Jurkat, Clone E6-1 (cell line): ENCODE measurements at places on chromosomes 7 and 10.

DNA sequence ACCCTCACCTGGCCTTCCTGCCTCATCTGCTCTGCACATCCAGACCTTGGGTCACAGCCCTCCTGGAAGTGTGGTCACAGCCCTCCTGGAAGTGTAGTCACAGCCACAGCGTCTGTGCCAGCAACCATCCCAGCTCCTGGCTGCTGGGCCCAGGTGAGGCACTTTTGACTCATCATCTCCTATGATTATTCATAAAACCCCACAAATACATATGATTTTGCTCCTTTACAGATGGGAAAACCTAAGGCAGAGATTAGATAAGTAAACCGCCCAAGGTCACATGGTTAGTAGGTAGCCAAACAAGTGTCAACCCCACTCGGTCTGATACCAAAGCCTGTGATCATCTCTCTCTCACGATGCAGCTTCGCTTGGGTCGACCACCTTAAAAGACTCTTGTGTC is 94.3 kb downstream of the PRLHR start:
- DNase-seq: no peak

DNA sequence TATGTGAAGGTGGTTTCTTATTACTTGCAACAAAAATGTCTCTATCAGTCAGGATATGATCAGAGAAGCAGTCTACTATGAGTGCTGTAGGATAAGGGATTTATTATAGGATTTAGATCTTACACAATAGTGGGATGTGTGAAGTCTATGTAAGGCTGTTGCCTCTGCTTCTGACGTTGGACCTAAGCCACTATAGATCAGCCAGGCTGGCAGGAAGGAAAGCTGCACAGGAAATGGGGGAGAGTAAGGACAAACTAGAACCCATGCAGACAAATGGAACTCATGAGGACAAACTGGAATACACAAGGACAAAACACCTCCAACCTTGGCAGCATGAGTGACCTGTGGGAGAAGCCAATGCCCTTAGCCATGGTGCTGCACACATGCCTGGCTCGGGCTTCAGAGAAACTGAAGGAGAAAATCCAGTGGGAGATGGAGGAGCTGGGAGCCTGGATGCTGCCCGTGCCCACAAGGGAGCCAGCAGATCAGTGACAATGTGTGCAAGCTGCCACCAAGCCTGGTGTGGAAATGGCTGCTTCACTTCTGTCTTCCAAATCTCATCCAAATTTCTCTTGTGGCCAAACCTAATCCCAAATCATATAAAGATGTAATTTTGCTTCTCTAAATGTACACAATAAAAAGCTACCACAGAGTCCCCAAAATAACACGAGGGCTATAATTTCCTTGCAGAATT is 147.0 kb upstream of the PCGF5 start:
- DNase-seq: no peak

DNA sequence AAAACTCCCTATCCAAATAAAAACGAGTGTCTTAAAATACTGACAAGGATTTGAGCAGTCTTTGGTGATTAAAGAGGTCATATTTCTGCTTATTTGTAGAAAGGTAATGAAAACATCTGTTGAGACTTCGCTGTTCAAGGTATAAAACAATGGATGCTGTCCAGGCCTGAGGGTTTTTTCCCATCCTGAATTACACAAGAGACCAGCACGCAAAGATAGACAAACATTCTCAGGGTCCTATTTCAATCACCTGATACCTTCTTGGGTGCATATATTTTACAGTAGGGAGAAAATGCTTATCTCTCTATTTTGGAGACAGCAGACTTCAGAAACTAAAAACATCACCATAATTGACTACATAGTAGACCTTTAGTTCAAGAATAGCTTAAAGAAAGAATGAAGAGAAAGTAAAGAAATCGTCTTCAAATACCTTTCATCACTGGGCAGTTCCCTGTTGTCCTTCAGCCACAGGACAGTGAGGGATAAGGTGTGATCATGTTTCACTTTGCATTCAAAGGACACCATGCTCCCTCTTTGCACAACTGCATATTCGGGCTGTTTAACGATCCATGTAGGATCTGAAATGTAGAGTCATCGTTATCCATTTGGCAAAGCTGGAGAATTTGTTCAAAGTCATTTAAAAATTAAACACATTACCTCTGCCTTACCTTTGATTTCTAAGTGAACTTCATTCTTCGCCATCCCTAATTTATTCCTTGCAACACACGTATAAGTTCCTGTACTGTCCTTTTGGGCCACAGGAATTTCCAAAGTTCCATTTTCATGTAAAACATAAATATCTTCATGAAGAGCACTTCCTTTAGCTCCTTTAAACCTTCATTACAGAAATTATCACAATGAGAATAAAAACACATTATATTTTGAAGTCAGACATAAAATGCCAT is 63.7 kb upstream of the LAMB4 start:
- DNase-seq: no peak

DNA sequence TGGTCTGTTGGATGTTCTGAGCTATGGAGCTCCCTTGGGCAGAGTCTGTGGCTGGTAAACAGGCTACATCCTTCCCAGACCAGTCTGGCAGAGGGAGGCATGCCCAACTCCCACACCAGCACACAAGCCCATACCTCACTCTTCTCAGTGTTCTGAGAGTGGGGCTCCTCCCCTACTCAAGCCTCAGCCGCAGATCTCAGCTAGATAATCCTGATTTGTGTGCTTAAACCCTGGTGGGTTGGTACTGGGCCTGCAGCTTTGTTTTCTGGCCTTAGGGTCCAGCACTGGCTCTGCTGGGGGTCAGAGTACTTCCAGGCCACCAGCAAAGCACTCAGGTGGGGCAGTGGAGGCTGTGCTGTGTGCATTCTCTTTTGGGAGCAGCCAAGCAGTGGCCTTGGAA is 70.4 kb downstream of the MGAM2 start:
- DNase-seq: no peak

GRCh38 chr7:17062151-17063044 is 180.6 kb upstream of the AGR3 start:
- no peak for DNase-seq
